ENCODE measurements at places on chromosomes 13 and 19.

- no peak for DNase-seq
These were observed 68.1 kb downstream of the GNG7 start for GRCh38 chr19:2634228-2634951.

GRCh38 chr19:41367848-41368301, 3.9 kb upstream of the B9D2 start:
- no peak for DNase-seq

GRCh38 chr19:23822735-23823134, 64.0 kb upstream of the ZNF681 start:
- DNase-seq = no peak

GRCh38 chr19:401866-402511, 7.0 kb downstream of the C2CD4C start:
- no peak for DNase-seq

DNA sequence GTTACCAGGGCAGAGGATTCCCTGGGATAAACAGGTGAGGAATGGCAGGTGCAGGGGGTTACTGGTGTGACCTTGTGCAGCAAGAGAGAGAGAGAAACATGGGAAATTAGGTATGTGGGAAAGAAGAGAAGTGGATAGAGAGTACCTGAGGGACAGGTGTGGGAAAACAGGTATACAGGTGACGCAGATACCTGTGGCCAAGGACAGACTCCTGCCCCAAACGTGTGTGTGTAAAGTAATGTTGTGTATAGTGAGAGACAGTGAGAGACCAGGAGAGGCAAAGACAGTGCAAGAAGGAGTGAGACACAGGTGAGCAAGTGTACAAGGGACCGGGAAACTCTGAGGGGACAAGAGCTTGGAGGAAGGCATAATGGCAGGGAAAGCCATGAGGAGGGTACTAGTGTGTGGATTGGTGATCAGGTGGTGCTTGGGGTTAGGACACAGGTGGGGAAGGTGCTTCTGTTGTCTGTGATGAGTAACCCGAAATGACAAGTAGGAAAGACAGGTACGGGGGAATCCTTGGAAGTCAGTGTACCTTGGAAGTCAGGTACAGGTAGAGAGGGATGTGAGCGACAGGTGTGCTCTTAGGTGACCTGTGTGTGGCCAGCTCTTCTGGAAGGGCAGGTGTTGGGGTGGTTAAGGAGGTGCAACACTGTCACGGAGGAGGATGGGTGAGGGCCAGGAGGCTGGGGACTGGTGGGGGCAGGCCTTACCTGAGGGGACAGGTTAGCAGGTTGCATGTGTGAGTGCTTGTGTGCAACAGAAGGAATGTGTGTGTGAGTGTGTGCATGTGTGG, 2.8 kb downstream of the ERFL start:
- DNase-seq = no peak

DNA sequence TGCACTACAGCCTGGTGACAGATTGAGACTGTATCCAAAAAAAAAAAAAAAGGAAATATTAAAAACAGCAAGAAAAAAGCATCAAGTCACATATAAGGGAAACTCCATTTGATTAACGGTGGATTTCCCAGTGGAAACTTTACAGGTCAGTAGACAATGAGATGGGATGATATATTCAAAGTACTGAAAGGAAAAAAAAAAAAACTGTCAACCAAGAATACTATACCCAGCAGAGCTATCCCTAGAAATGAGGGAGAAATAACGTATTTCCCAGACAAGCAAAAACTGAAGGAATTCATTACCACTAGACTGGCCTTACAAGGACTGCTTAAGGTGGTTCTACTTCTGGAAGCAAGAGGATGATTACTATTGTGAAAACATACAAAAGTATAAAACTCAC, 87.4 kb downstream of the C1QTNF9 start:
- no peak for DNase-seq

DNA sequence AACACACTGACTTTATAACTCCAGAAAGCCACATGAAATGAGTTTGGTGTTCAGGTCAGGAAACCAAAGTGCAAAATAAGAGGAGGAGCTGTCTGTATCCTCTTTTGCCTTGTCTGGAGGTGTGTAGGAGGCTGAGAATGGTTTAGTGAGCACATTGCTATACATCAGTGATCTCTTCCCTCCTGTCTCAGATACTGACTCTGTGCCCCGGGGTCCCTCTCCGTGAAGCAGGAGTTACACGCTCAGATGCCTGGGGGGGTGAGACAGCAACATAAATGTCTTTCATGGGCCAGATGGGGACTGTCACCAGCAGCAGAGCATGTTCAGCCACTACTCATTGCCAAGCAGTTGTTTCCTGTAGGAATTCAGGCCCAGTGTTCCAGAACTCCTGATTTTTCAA, 285.4 kb downstream of the ATP8A2 start:
- no peak for DNase-seq

DNA sequence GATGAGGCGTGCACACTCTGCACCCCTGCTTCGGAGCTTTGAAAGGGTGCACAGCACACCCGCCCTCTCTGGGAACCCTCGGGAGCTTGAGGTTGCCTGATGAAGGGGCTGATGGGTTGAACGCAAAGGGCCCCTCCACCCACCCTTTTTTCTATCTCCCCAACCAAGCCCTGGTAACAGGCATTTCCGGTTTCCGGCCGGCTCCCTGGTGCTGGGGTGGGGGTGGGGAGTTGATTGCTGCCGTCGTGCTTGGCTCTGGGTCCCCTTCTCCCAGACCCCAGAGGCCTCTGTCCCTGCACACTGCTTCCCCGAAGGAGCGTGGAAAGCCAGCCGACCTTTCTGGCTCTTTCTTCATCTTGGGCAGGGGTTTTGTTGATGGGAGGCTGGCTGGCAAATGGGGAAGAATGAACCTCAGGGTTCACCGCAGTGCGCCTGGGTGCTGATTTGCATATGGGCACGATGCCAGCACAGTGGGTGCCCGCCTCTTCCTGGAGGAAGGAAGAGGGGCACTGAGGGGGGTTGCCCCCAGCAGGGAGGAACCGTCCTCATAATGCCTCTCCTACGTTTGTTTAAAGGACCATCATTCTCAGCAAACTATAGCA, 29.1 kb downstream of the VAV1 start:
- DNase-seq = peak; percentile 76

- DNase-seq = no peak
These were observed 7.1 kb downstream of the MIDN start for GRCh38 chr19:1255186-1256161.

DNA sequence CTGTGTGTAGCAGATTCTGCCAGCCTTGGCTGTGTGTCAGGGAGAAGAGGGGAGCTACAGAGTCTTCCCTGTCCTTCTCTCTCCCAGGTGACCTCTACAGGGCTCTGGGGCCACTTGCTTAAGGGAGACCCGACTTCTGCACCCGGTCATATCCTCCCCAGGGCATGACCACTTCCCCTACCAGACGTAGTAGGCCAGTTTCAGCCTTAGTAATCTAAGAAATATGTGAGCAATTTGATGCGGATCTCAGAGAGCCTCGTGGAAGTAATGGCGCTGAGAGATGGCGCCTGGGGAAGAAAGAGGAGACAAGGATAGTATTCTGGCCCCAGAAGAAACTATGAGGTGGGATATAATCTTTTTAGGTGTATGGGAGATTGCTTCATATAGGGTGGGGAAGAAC, 41.9 kb downstream of the NFIX start:
- no peak for DNase-seq

GRCh38 chr13:32310134-32310706, 4.9 kb downstream of the ZAR1L start:
- no peak for DNase-seq

GRCh38 chr13:51125495-51126226, 14.6 kb upstream of the C13orf42 start:
- DNase-seq = no peak

DNA sequence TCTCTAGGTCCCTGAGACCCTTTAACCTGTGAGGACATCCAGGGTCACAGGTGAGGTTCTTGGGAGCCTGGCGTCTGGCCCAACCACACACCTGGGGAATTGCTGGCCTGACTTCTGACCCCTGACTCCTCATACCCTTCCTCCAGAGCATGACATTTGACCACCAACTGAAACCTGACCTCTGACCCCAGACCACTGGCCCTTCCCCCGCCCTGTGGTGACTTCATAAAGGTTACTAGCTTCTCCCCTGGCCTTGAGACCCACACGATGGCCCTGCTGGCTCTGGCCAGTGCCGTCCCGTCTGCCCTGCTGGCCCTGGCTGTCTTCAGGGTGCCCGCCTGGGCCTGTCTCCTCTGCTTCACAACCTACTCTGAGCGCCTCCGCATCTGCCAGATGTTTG, at the start of gene SPACA6:
TSS of gene SPACA6 (plus strand) at position 71 of the 400 bp plus-strand sequence. CDS start at position 268, 197 bp downstream.
- DNase-seq = no peak

DNA sequence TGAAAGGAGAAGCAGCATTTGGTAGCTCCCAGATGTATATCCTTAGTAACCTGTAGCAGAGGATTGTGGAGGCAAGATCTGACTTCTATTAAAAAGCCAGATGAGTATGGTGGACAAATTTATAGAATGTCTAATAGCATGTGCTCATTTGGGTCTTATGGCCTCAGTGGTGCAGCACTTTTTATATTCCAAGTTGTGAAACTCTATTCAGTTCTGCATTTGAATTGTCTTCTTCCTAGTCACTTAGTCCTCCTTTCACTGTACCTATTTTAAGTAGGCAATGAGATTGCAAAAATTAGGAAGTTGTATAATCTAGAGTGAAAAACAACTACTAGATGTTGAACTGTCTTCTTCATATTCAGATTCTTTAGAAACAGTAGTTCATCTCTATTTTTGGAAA, 412.5 kb upstream of the PCDH9 start:
- no peak for DNase-seq

GRCh38 chr19:1220976-1221903, 15.7 kb downstream of the STK11 start:
- no peak for DNase-seq

DNA sequence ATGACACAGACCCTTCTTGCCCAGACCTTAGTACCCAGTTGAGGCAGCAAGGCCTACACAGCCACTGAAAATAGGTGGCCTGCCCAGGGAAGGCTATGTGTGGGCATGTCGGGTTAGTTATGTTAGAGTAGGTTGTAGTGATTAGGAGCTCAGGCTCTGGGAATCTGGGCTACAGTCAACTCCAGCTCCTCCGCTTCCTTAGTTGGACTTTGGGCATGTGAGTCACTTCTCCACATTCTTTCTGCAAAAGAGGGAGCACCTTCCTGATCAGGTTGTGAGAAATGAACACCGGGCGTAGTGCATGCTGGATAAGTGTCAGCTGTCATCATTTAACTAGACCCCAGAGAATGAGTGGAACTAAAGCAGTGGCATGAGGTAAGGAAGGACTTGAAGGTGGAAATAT, 64.8 kb downstream of the ARHGAP35 start:
- DNase-seq = no peak

GRCh38 chr19:17125728-17126677, 50.4 kb downstream of the MYO9B start:
- no peak for DNase-seq

DNA sequence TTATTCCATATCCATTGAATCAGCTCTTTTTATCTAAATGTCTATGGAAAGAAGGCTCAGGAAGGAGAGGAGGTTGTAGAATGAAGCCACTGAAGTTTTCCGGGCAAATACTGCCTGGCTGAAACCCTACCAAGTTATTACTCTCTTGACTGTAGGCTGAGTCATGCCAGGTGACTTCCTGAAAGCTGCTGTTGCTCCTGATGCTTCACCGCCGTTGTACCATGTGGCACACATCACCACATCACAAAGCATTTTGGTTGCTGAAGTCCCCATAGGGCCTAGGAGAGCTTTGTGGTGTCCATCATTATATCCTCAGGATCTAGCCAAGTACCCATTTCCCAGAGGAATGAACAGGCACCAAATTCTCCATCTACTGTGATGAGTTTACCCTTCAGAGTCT, 11.1 kb upstream of the TDRD12 start:
- no peak for DNase-seq

DNA sequence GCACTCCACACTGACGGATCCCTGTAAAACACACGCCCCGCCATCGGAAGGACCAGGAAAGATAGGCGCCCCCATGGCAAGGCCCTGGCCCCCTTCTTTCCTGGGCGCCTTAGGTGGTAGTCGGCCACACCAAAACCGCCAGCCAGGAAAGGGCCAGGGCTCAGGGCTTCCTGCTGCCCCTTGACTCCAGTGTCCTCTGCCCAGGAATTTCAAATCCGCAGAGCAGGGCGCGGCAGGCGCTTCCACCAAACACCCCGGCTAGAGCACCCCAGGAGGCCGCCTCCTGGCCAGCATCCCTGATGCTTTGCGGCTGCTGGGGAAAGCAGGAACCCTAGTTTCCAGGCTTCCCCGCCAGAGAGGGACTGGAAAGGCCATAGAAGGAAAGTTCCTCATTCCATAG, 57.5 kb downstream of the ZNF726 start:
- no peak for DNase-seq

GRCh38 chr19:46928951-46929350, 68.2 kb downstream of the ARHGAP35 start:
- DNase-seq = no peak

Measured in T47D (cell line).